Fibroblast of pulmonary artery (primary cell): ENCODE measurements at places on chromosomes 2 and 18.

DNA sequence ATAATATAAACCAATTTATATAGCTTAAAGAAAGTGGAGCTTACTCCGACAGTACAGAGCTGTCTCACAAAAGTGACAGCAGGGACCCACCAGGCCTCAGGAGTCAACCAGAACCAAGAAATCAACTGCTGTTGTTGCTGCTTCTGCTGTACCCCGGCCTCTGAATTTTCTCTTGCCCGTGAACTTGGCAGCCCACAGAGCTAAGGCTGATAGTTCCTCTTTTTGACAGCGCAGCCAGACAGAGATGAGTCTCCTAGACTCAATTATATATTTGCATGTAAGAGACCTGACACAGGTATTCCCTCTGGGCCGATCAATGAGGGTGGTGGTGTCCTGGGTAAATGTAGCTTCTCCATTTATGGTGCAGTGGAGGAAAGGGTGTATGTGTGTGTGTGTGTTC, 109.4 kb downstream of the KCTD1 start:
- DNase-seq, result no peak

DNA sequence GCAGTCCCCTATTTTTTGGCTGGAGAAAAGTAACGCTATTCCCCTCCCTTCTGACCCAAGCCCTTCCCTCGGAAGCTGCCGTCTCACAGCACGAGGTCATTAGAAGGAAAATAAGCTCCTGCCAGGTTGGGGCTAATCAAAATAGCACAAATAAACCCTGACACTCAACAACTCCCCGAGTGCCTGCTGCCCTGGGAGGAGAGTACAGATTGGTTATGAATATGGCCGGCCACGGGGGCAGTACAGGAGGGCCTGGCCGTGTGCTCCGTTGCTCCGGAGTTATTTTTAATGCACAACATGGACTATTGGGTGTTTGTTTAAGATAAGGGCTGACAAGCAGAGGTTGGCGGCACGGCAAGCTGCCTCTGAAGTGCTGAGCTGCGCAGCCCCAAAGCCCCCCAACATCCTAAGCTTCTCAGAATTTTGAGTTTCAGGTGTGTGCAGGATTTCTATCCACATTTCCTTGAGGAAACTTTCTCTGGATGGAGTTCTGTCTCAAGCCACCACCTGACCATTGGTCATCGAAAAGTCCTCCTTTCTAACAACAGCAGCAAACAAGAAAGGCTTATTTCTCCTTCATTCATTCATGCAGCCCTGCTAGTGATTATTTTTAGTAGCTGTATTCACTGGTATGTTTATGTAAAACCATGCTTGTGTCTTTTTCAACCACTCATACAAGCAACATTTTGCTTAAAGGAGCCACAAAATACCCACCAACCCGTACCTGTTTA, 58.7 kb downstream of the PAX3 start:
- DNase-seq, result no peak

DNA sequence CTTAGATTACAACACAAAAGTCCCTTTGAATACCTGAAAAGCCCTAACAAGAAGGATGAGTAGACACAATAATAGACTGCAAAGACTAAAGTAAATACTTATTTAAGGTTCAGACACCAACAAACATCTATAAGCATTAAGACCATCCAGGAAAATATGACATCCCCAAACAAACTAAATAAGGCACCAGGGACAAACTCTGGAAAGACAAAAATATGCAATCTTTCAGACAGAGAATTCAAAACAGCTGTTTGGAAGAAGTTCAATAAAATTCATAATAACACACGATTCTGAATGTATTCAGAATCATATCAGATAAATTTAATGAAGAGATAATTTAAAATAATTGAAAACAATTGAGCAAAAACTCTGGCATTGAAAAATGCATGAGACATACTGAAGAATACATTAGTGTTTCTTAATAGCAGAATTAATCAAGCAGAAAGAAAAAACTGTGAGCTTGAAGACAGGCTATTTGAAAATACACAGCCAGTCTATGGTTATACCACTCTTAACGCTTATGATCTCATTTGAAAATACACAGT, 1388.8 kb downstream of the DSC3 start:
- no peak for DNase-seq

- DNase-seq, result peak; percentile 62
These were observed 44.3 kb downstream of the SERTAD2 start for GRCh38 chr2:64609227-64609941.

DNA sequence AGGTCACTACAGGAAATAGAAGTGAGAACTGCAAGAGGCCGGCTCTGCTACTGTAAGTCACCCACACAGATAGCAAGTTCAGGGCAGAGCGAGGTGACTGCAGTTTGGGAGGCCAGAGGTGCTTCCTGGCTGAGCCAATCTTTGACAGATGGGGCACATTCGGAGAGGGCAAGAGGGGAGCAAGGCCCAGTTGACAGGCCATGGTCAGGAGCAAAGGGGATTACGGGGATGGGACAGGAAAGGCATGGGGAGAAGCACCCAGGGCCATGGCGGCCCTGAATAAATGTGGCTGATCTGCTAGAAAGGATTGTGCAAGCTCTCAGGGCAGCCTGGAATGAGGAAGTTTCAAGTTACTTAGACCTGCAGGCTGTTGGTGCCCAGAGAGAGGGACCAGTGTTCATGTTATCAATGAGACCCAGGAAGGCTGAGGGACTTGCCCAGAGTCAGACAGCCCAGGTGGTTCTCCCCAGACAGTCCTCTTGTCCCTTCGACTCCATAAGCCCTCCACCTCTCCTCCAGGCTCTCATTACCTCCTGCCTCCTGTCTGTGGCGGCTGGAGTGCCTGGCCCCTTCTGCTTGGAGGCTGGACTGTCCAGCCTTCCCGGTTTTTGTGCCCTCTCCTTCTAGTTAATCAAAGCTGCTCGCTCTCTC, 123.3 kb downstream of the CTIF start:
- DNase-seq, result peak; percentile 72

DNA sequence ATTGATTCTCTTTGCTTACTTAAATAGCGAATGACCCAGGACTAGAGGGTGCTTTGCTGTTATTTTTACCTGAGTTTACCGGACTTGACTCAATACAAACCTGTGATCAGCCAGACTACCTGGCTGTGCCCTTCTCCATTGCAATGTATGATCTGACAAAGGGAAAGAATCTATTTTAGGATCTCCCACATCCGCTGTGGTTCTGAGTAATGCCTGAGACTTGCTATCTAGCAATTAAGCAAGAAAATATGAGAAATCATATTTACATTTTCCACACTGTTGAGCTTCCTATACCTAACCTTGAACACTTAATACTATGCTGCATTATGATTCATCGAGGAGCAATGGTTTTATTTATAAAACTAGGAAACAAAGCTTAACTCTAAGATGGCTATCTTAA, 215.2 kb downstream of the RAD51AP2 start:
- DNase-seq, result peak; percentile 15

GRCh38 chr2:222671259-222672067, at the start of gene MOGAT1:
Gene MOGAT1, plus strand, starts transcription at chr2:222671658. Its CDS starts 128 bp downstream, at chr2:222671786.
- DNase-seq, result peak; percentile 7

DNA sequence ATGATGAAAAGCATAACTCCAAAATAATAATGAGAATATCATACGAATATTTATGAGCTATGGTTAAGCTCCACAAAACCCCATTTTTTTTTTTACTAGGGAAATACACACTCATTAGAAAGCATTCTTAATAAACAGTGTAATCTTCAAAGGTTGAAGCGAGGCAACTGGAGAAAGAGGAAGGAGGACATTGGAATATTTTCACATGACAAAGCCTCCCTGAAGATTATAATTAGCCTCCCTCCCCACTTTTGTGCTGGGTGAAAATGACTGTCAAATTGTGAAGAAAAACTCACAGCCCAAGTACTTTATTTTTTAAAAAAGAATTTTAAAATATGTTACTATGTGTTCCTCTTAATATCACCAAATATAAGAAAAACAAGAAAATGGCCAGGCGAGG, 64.1 kb upstream of the NFU1 start:
- DNase-seq, result no peak

DNA sequence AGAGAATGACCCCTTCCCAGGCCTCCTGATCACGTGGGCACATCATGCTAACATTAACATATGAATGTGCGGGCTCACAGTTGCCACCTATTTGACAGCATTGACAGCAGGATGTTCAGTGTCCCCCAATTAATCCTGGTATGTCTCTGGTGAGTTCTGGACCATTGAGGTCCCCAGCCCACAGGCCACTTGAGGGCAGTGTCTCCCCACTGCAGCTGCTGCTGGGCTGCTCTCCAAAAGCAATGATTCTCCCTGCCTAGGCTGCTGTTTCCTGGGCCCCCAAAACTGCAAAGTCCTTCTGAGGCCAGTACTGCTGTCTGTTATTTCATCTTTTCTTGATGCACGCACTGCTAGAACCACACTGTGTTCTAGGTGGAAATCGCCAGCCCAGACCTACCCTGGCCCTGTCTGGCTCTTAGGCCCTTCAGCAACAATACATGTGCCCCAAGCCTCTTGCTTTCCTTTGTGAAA, 52.7 kb upstream of the MAPK4 start:
- DNase-seq, result peak; percentile 38

- no peak for DNase-seq
These were observed 842.1 kb upstream of the FANCL start for GRCh38 chr2:59083075-59083828.

GRCh38 chr2:36708041-36708741, 11.7 kb downstream of the VIT start:
- peak; percentile 16 for DNase-seq

DNA sequence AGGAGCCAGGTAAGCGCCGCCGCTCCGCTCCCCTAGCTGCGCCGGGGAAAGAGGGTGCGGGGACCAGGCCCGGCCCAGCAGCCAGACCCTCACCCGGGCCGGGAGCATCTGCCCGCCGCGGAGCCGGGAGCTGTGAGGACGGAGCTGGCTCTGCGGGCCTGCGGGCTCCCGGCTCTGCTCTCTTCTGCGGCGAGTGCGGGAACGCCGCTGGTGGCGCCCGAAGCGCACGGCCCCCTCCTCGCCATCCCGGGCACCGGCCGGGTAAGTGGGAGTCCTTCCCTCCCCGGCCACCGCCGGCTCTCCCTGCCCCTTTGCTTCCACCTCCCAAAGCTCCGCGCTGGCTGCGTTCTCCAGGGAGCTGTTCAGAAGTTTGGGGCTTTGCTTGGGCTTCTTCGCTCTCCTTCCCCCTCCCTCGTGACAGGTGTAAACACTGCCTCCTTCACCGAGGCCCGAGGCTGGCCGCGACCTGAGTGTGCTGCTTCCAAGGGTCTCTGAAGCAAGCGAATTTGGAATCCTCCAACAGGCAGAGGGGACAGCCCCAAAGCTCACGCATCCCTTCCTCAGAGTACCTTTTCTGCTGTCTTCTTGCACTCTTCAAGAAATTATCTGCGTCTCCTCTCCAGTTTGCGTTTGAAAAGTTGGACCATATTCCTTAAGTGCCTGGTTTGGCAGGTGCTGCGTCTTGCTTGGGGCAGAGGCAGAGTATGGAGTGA, 632 bp downstream of the AFTPH start:
- peak; percentile 11 for DNase-seq

DNA sequence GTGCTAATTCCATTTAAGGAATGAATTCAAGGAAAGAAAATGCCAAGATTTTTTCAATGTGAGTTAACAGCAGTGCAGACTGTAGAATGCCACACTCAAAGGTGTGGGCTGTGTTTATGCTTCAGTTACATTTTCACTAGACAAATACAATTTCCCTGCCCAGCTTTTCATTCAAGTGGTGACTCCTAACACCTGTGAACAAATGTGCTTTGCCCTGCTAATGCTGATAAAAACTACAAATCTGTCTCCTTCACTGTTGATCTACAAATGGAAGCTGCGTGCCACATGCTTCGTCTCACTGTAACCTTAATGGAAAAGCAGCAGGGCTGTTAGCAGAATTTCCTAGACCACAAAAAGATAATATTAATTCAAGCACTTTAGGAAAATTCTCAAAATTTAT, 19.8 kb upstream of the TCF4 start:
- DNase-seq, result no peak
